Hematopoietic multipotent progenitor cell treated with erythropoietin and hydrocortisone succinate and interleukin-3 and kit ligand, for 4 days (in vitro differentiated cells): ENCODE measurements at places on chromosomes 1 and 21.

DNA sequence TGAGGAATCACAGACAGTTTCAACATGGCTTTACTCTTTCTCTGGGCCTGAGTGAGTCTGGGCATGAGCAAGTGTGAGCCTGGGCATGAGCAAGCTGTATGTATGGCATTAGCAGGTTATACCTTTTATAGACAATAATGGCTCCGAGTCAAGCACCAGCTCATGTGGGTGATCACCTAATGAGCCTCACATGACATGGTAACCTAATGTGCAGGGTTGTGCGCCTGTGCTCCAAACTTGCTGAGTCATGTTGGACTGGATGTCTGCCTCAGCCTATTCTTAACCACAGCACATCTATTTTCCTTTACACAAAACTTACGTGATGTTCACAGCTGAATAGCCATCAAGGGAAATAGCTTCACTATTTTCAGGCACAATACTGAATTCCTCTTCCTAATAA, 236.2 kb upstream of the NRIP1 start:
- peak; percentile 47 for DNase-seq

- DNase-seq = peak; percentile 48
These were observed 93.6 kb downstream of the DYRK1A start for GRCh38 chr21:37460196-37460595.

GRCh38 chr21:27156666-27157065, 189.8 kb upstream of the ADAMTS5 start:
- DNase-seq = no peak

- no peak for DNase-seq
These were observed 122.2 kb downstream of the ACTL8 start for GRCh38 chr1:17877316-17877715.

DNA sequence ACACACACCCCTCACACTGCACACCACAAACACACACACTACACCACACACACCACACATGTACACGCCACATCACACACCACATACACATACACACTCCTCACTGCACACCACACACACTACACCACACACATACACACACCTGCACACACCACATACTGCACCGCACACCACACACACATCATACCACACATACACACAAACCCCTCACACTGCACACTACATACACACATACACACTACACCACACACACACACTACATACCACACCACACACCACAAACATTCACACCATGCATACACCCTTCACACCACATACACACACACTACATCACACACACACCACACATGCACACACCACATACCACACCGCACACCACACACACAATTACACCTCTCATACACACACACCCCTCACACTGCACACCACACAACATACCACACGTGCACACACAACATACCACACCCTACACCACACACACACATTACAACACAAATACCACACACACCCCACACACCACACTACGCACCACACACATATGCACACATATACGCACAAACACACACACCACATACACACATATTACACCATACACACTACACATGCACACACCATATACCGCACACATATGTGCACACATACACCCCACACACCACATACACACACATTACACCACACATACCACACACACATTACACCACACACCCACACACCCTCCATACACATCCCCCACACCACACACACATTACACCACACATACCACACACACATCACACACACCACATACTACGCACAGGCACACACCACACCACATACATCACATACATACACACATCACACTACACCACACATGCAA, 29.6 kb downstream of the RAB7B start:
- no peak for DNase-seq

DNA sequence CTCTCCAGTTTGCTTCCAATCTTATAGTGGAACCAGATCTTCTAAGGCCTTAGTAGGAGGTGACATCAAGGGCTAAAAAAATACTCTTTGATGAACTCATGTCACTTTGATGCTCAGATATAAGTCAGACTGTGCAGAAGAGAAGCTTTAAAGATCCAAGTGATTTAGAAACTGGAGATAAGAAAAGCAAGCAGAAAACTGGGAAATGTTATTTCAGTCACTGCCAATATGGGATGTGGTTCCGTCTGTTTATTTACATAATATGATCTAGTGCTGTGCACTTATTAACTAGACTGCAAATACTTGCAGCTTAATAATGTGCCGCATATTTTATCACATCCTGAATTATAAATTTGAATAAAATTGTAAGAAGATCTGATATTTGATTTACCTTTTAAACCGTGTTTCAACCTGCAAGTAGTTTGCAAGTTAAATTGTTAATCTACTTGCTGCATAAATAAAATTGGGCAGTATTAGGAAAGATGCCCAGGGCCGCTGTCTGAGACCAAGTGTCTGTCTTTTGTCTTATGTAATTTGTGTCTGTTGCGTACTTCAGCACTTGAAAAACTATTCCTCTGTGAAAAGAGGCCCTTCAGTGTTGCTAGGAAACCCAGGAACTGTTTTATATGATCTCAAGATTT, 29.6 kb downstream of the CXADR start:
- DNase-seq = no peak

- DNase-seq = peak; percentile 88
These were observed 41.8 kb downstream of the GATAD2B start for GRCh38 chr1:153880962-153881361.

DNA sequence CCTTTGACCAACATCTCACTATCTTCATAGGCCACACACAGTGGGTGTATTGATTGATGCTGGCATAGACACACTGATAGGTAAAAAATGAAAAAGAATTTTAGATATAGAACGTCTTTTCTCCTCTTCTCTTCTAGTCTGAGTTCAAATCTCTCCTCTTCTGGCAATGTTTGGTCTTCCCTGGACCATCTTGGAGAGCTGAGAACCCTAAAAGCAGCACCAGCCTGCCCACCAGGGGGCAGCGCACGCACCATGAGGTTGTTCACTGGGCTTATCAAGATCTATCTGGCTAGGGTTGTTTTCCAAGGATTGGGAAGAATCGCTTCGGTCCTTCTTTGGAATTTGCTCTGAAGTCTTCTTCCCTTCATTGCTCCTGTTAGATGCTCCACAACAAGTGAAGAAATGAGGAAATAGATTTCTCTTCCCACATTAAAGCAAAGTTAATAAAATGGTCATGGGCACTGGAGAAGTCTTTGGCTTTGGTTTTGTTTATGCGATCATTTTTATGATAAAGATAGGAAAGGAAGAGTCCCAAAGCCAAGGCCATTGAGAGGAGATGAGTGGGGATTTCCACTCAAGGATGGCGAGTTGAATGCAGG, 104.0 kb upstream of the OLIG2 start:
- peak; percentile 57 for DNase-seq

DNA sequence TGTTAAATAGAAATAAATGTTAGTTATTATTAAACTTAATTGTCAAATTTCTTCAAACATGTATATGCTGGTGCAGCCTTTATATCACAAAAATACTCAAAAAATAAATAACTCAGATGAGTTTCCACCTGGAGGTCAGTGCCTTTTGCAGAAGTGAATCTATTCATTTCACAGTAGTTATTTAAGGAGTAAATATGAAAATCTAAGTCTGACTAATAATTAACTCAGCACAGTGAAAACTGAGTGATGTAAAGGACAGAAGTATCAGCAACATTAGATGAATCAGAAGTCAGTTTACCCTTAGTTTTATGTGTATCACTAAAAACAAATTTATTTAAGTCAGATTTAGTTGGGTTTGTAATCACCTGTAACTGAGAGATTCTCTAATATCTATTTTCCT, 2135.4 kb downstream of the MRPL39 start:
- no peak for DNase-seq
